ENCODE measurements at places on chromosomes 1 and 21. TPM values are rescaled to one million over a fixed set of nuclear protein-coding genes. Genes with fewer than 3 reads are reported as not detected.
A peak's percentile ranks its signal among the peaks of the same experiment; 100 is the strongest.

GRCh38 chr1:118868387-118868786, 119.8 kb downstream of the TBX15 start:
- no peaks in the 10 kb centered on the region for H3K36me3 ChIP-seq

- peaks cover 14% of the 10 kb centered on the region for H3K4me1 ChIP-seq
- H3K36me3 ChIP-seq: no peaks in the 10 kb centered on the region
- no peak for DNase-seq
- H3K4me3 ChIP-seq: no peak overlapping the region
- no peak overlapping the region for H3K27ac ChIP-seq
- H3K27me3 ChIP-seq: no peaks in the 10 kb centered on the region
These were observed 35.4 kb downstream of the CD34 start for GRCh38 chr1:207875532-207875931.

- H3K4me3 ChIP-seq: no peak overlapping the region
- peaks cover 4% of the 10 kb centered on the region for H3K4me1 ChIP-seq
- no peak overlapping the region for H3K27ac ChIP-seq
- H3K36me3 ChIP-seq: no peaks in the 10 kb centered on the region
- H3K27me3 ChIP-seq: no peaks in the 10 kb centered on the region
- peak; percentile 22 for DNase-seq
These were observed 36.2 kb downstream of the UMODL1 start for GRCh38 chr21:42107177-42107880.

DNA sequence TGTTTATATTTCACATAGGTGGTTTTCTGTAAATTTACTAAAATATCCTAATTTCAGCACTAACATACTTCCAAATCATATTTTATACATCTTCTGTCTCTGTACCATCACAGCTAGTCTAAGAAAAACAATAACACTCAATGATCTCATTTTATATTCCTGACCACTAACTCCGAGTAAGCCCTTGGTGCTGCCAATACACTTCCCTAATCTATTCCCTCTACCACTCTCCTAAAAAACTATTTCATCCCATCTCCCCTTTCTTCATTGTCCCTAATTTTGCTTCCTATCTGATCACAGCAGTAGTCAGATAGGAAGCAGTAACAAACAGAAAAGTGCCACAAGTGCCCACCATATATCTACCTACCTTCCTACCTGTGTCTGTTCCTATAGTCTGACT, 36.2 kb downstream of the ASH1L start:
- H3K4me1 ChIP-seq: peaks cover 3% of the 10 kb centered on the region
- no peak overlapping the region for H3K4me3 ChIP-seq
- no peak for DNase-seq
- no peaks in the 10 kb centered on the region for H3K27me3 ChIP-seq
- no peak overlapping the region for H3K27ac ChIP-seq
- peaks cover 8% of the 10 kb centered on the region for H3K36me3 ChIP-seq

GRCh38 chr1:10561497-10561896, 86.7 kb downstream of the PEX14 start:
- no peak overlapping the region for H3K27ac ChIP-seq
- no peak for DNase-seq
- H3K27me3 ChIP-seq: no peaks in the 10 kb centered on the region
- no peak overlapping the region for H3K4me3 ChIP-seq
- H3K36me3 ChIP-seq: no peaks in the 10 kb centered on the region
- H3K4me1 ChIP-seq: no peaks in the 10 kb centered on the region

DNA sequence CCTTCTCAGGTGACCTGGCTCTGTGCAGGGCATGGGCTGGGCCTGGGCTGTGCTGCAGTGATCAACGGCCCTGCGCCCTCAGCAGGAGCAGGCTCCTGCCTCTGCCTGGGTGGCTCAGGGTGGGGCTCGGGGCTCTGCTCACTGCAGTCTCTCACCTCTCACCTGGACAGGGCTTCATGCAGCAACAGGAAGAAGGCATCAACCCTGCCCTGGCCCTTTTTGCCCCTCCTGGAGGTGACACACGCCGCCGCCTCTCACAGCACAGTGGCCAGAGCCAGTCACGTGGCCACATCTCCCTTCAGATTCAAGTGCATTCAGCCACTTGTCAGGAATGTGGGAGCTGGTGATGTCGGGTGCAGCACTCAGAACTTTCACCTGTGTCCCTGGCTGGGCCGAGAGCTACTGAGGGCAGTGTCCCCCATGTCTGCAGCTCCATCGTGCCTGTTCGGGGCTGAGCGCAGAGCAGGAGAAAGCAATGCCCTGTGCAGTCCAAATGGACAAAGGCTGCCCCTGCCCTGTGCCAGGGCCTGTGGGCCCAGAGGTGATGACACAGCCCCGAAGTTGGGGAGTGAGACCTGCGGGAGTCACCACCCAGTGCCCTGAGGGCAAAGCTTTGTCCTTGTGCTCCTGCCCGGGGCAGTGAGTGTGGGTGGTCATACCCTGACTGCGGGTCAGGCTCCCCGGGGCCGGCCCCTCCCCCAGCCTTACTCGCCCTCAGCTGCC, 314.0 kb downstream of the PTPRU start:
- H3K4me3 ChIP-seq: no peak overlapping the region
- H3K27ac ChIP-seq: no peak overlapping the region
- DNase-seq: peak; percentile 39
- H3K36me3 ChIP-seq: no peaks in the 10 kb centered on the region

DNA sequence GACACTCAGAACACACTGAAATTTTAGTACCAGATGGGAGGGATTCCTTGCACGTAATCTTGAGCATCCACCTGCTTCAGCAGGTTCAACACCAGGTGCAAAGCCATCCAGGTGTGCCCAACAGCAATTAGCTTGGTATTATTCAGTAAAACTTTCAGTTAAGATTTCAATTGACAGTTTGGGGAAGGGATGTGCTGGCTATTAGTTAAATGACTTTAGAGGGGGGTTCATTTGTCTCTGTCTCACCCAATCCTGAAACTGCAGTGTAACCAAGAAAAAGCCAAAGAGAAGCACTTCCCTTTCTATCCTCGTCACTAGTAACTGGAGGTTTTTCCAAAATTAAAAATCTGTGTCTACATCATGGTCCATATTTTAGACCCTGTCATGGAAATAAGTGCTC, 90.9 kb downstream of the PIK3R3 start:
- H3K27ac ChIP-seq: no peak overlapping the region
- no peaks in the 10 kb centered on the region for H3K4me1 ChIP-seq
- H3K27me3 ChIP-seq: no peaks in the 10 kb centered on the region
- no peak overlapping the region for H3K4me3 ChIP-seq

DNA sequence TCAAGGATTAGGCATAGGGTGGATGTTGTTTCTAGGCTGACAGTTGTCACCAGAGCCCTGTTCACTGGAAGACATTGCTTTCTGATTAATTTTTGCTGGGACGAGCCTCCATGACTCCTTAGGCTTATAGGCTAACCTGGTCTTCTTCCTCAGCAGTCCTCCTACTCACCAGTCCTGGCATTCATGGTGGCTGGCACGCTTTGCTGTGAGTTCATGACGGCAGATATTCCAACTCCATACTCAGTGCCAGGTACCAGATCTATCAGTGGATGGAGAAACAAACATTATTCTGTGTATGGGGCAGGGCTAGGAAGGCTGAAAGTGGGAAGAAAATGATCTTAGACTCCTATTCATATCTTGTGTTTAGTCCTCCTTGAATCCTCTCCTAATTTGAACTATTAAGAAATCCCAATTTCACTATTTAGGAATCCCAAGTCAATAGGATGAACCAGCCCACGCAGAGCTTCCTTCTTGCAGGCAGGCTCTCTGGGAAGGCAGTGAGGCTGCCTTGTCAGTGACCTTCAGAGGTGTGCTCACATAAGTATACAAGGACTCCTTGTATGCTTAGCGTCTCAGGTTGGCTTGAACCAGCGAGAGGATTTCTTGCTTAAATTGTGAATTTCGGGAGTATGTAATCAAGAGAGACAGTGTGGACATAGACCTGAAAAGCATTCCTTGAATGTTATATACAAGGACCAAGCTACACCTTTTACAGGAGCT, 174.6 kb upstream of the KIAA0040 start:
- H3K4me1 ChIP-seq: no peaks in the 10 kb centered on the region
- H3K27ac ChIP-seq: no peak overlapping the region
- DNase-seq: no peak

OR2T35 gene
- polyA plus RNA-seq: not detected

DNA sequence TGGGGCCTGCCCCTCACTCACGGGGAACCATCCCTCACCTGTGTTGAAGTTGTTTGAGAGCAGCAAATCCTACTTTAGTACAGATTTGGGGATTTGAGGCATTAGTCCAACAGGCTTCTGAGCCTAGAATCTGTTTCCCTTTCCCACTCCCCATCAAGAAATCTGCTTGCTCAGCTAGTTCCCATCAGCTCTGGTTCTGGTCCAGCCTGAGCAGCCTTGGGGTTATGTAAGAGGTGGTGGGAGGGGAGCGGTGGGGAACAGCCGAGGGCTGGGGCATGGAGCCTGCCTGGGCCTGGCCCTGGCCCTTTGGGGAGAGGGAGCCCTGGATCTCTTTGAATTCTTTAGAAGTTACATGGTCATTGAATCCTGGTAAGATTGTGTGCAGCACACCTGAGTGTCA, 4.1 kb downstream of the GSTM5 start:
- no peak overlapping the region for H3K4me3 ChIP-seq
- no peak overlapping the region for H3K27ac ChIP-seq
- H3K27me3 ChIP-seq: no peaks in the 10 kb centered on the region
- H3K36me3 ChIP-seq: no peaks in the 10 kb centered on the region
- H3K4me1 ChIP-seq: no peaks in the 10 kb centered on the region
- no peak for DNase-seq

- peaks cover 20% of the 10 kb centered on the region for H3K36me3 ChIP-seq
- no peak overlapping the region for H3K27ac ChIP-seq
- DNase-seq: no peak
- no peaks in the 10 kb centered on the region for H3K4me1 ChIP-seq
- no peak overlapping the region for H3K4me3 ChIP-seq
These were observed 32.2 kb upstream of the ANGPTL7 start for GRCh38 chr1:11156963-11157362.

CD244 gene
- 0.67 TPM for polyA plus RNA-seq

GRCh38 chr1:192350356-192350755, 33.6 kb downstream of the RGS21 start:
- H3K27ac ChIP-seq: no peak overlapping the region
- H3K27me3 ChIP-seq: no peaks in the 10 kb centered on the region

KIF26B gene
- 4.0 TPM for polyA plus RNA-seq

GRCh38 chr1:30129001-30129408, 594.4 kb downstream of the MATN1 start:
- no peak overlapping the region for H3K27ac ChIP-seq
- no peaks in the 10 kb centered on the region for H3K36me3 ChIP-seq
- H3K4me3 ChIP-seq: no peak overlapping the region
- DNase-seq: no peak
- H3K4me1 ChIP-seq: no peaks in the 10 kb centered on the region
- no peaks in the 10 kb centered on the region for H3K27me3 ChIP-seq

SPATA21 gene
- 0.22 TPM for polyA plus RNA-seq

- H3K27me3 ChIP-seq: no peaks in the 10 kb centered on the region
- DNase-seq: no peak
- no peaks in the 10 kb centered on the region for H3K36me3 ChIP-seq
- no peaks in the 10 kb centered on the region for H3K4me1 ChIP-seq
These were observed 149.2 kb upstream of the PLXNA2 start for GRCh38 chr1:208393416-208393815.

TLCD4 gene
- 1.9 TPM for polyA plus RNA-seq

DNA sequence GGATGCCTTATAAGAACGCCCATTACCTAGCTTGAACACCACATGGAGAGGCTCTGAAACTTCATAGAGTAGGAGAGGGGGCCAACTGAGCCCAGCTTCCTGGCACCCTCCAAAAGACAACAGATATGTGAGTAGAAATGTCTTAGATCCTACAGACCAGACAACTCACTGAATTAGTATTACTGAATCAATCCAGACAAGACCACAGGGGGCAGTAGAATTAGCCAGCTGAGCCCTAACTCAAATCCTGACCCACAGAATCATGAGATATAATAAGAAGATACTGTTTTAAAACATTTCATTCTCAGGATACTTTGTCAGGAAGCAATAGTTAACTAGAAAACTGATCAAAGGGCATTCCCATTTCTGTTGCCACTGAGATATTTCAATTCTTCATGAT, 45.8 kb upstream of the C1orf21 start:
- no peak overlapping the region for H3K27ac ChIP-seq
- DNase-seq: no peak
- no peaks in the 10 kb centered on the region for H3K27me3 ChIP-seq
- H3K4me1 ChIP-seq: no peaks in the 10 kb centered on the region

DNA sequence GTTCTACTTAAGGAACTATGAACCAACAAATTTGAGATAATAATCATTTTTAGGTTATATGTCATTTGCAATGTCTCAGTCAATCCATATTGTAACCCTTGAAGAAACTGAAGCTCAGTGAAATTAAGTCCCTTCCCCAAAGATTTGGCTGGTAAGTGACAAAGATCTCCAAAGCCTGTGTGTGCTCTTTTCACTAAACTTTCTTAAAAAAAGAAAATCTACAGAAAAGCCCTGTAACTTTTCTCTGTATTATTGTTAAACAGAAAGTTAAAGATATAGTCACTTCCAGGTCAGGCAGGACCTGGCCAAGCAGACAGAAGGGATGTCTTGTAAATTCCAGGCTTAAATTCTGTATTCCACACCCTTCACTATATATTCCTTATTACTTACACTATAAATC, 1.5 kb downstream of the LIX1L start:
- no peak for DNase-seq
- peaks cover 13% of the 10 kb centered on the region for H3K4me1 ChIP-seq
- H3K4me3 ChIP-seq: peak overlapping the region; percentile 12
- peaks cover 38% of the 10 kb centered on the region for H3K27me3 ChIP-seq
- no peaks in the 10 kb centered on the region for H3K36me3 ChIP-seq
- H3K27ac ChIP-seq: peak overlapping the region; percentile 92

DNA sequence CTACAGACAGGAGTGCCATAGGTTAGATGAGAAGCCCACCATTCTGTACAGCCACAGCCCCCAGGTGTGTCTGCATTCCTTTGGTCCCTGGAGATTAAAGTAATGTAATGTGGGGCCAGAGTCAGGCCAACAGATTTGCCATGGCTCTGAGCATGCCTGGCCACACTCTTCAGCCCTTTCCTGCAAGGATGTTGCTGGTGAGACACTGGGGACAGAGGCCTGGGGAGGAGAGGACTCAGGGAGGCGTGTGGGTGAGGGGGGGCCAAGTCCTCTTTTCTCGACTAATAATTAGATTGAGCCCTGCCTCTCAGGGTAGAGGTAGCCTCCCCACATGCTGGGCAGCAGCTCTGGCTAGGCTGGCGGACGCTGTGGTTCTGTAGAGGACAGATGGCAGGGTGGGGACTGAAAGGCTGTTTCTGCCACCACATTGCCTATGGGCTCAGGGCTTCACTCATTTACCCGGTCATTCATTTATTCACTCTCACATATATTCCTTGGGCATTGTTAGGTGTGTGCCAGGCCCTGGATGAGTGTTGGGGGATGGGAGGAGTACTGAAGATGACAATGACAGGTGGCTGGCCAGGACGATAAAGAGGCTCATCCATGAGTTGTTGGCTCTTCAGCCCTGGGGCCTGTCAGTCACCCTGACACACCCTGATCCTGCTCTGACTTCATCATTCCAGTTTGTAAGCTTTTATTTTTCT, 7.1 kb upstream of the PRCC start:
- no peaks in the 10 kb centered on the region for H3K36me3 ChIP-seq
- no peak overlapping the region for H3K27ac ChIP-seq
- no peak for DNase-seq
- no peaks in the 10 kb centered on the region for H3K27me3 ChIP-seq
- H3K4me1 ChIP-seq: no peaks in the 10 kb centered on the region

MCOLN2 gene
- 0.75 TPM for polyA plus RNA-seq
